ENCODE measurements at places on chromosomes 7 and 10.

DNA sequence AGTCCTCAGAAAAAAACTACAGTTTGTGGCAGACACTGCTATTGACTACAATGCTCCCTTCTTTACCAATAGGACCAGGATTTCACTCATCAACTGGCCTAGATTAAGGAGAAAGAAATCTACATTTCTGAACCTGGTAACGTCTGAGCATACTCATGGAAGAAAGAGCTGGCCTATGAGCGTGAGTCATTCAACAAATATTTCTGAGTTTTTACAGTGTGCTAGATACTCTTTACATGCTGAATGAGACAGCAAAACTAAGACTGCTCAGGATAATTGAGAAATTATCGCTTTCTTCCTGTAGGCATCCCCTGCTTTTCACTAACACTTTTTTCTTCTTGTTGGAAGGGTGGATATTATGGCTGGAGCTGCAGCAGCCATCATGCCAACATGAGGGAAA is 609.7 kb downstream of the TNS3 start:
- DNase-seq, result no peak

DNA sequence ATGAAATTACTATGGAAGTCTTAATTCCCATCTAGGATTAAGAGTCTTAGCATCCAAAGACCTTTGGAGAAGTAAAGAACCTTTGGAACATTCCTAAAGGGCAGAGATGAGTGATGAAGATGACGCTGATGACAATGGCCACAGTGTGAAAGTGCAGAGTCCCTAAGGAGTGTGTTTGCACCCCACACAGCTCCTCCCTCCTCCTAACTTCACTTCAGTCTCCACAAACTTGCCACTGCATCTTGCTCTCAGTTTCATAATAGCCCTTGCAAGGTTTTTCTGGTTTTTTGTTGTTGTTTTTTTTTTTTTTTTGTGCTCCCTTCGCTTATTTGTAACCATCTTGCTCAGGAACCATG is 117.5 kb upstream of the ANLN start:
- no peak for DNase-seq

DNA sequence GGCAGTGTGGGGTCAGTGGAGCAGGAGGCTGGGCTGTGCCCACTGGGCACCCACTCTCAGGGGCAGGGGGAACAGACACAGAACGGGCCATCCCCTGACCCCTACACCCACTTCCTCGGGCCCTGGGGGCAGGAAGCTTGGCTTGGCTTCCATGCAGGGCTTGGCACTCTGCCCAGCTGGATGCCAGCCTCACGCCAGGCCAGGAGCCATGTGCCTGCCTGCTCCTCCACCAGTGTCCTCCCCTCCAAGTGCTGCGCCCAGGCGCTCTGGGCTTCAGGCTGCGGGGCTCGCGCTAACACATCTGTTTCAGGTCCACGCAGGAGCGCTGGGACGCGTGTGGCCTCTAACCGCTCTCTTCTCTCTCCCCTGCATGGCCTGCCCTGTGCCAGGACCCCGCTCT is 12.7 kb downstream of the LDB3 start:
- no peak for DNase-seq

GRCh38 chr7:91826377-91826776 is 54.1 kb downstream of the MTERF1 start:
- no peak for DNase-seq

GRCh38 chr10:77282163-77282562 is 355.4 kb downstream of the KCNMA1 start:
- DNase-seq, result no peak

DNA sequence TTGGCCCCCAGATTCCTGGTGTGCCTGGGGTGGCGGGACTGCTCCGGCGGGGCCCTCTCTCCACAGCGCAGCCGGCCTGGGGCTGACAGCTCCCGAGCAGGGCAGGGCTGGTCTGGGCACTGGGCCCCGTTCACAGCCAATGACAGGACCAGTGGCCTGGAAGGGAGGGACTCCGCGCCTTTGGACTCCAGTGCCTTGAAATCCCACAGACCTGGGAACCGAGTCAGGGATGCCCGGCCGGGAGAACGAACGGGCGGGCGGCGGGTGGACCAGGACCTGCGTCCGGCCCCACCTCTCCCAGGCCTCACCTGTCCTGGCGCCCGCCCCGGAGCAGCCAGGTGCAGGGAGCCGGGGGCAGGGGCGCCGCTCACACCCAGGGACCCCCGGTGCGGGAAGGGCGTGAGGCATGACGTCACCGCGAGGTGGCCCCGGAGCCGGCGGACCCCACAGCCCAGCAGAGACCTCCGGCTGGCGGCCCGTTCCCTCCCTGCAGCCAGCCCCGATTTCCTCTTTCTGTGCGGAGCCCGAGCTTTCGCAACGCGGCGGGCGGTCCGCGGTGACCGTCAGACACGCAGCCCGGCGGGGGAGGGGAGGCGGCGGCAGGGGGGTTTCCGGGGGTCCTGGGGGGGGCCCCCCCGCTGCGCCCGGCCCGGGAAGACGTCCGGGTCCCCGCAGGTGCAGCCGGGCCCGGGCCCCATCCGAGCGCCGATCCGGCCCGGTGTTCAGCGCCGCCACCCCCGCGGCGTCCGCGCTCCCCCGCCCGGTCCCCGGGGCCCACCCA is 743 bp downstream of the ADAP1 start:
- DNase-seq, result peak; percentile 34

GRCh38 chr10:98331885-98332284 is 63.9 kb upstream of the LOXL4 start:
- DNase-seq, result no peak
